GM06990 (cell line): ENCODE measurements at places on chromosomes 2 and 18.

- DNase-seq, result no peak
Measured at GRCh38 chr2:40004336-40004735, 225.3 kb upstream of the THUMPD2 start.

GRCh38 chr2:12448846-12449505 lies 267.8 kb upstream of the TRIB2 start:
- no peak for DNase-seq

- DNase-seq, result peak; percentile 73
Measured at GRCh38 chr18:58288921-58289797, 245.1 kb downstream of the NEDD4L start.

- peak; percentile 54 for DNase-seq
Measured at GRCh38 chr18:36499938-36500337, 202.4 kb downstream of the FHOD3 start.

DNA sequence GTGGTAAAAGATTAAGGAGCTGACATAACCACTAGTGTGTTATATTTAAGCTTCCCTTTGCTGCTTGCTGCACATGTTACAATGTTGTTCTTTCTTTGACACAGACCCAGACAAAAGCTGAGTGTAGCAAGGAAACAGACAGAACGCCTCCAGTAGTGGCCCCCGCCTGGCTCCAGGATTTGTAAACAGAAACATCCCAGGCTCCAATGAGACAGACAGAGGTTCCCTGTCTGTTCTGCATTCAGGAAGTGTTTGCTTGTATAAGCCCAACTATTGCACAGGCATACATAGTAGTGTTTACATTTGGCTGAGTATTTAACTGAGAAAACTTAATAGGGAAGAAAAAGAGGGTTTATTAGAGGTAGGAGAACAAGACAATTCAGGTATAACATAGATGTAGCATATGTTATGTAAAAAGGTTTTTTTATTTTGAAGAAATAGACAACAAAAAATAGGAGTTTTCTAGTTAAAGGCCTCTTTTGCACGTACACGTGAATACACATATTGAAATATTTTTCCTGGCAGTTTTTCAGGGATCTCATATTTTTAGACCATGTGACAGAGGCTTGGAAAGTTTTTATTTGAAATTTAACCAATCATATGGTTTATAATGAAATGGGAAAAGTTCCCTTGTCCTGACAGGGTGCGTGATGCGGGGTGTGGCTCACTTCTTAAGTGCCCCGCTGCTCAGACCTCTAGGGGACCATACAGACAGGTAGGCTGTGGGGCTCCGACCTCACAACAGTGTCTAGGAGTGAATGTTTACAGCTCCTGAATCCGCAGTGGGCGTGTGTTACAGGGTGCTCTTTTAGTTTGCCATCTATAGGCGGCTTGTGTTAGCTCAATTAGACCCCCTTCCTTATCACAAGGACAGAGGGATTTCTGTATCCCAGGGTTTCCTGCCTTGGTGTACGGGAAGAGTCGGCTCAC lies 118.4 kb downstream of the BMPR2 start:
- DNase-seq, result no peak

- no peak for DNase-seq
Measured at GRCh38 chr2:85131116-85131515, 2.1 kb upstream of the TCF7L1 start.

- no peak for DNase-seq
Measured at GRCh38 chr2:68295516-68295915, 24.2 kb downstream of the CNRIP1 start.

GRCh38 chr2:181352158-181352557 lies 105.0 kb upstream of the ITGA4 start:
- DNase-seq, result no peak

DNA sequence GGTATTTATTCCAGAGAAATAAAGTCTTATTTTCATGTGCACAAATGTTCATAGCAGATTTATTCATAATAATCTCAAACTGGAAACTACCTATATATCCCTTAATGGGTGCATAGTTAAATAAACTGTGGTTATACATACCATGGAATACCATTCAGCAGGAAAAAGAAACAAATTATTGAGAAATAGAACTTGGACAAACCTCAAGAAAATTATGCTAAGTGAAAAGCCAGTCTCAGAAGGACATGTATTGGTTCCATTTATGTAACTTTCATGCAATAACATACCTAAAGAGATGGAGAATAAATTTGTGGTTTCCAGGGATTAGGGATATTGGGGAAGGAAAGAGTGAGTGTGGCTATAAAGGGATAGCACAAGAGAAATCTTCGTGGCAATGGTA lies 452.6 kb downstream of the SETBP1 start:
- DNase-seq, result no peak

GRCh38 chr18:63255435-63255834 lies 64.1 kb downstream of the BCL2 start:
- no peak for DNase-seq

GRCh38 chr2:105803773-105804172 lies 59.1 kb downstream of the NCK2 start:
- no peak for DNase-seq

DNA sequence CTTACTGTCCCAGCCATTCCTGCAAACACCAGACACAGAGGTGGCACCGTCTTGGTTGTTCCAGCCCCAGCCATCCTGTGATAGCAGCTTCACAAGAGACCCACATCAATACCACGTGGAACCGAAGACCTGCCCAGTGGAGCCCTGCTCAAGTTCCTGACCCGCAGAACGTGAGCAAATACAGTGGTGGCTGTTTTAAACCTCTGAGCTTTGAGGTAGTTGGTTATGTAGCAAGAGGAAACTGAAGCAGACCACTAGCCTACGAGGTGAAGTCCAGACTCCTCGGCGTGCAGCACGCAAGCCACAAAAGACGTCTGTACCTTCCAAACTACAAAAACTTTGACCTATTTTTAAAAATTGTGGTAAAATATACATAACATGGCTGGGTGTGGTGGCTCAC lies 96.1 kb upstream of the ODC1 start:
- DNase-seq, result no peak

DNA sequence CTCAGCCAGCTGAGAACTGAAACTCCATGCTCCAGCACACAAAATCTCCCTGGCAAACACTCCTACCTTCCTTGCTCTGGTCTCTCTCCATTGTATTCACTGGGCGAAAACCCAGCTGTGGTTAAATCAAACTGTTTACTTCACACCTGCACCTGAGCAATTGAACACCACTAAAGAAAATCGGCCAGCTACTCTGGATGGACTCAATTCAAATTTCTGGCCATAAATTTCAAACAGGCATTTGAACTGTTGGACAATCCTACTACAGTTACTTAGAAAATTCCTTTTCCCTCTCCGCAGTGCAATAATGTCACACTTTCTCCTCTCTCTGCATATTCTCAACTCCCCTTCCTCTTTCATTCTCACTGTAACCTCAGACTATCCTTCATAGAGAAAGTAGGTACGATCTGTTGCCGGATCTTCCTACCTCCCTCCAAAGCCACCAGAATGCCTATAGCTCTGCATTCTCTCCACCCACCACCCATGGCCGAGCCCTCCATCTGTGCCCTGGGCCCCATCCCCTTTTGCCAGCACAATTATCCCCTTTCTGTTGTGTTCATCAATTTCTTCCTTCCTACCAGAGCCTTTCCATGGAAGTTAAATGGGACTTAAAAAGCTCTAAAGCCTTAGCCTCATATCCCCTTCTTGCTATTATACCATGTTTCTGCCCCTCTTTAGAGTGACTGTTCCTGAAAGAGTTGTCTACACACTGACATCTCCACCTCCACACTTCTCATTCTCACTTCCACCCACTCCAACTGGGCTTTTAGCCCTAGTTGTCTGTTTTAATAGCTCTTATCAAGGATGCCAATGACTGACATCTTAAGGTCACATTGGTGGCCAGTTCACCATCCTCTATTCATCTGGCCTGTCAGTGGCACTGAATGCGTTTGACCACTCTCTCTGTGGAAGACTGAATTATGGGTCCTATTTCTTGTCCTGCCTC lies 127.5 kb upstream of the SLC1A4 start:
- DNase-seq, result peak; percentile 49

- DNase-seq, result no peak
Measured at GRCh38 chr2:123906361-123906760, 118.7 kb upstream of the CNTNAP5 start.

DNA sequence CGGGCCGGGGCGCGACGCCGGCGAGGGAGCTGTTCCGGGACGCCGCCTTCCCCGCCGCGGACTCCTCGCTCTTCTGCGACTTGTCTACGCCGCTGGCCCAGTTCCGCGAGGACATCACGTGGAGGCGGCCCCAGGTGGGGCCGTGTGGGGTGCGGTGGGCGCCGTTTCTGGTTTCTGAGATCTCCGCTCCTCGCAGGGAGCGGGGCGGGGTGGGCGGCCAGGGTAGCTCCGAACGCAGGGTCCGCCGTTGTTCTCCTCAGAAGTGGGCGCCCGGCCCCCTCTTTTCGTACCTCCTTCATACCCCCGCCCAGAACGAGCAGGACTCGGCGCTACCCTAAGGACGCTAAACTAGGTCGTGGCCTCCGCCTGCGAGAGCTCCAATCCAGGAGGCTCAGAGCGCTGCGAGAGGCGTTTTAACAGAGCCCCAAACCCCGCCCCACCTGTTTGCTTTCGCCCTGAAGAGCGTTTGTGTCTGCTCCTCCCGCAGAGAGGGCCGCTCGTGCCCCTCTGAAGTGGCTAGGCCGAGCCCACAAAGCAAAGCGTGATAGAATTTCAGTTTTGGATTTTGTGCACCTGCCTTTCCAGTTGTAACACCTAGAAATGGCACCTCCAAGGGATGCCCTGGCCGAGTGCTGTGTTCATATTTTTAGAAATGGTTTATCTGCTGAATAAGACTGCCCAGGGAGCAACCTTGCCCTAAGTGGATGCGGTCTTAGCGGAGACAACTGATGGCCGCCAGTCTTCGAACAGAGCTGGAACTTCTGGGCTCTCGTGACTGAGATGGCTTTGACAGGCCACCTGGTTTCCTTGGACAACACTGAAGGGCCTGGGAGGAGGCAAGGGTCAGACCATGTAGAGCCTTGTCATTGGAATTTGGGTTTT lies 626 bp downstream of the CAPN10 start:
- no peak for DNase-seq

GRCh38 chr18:47882641-47883040 lies 47.8 kb downstream of the SMAD2 start:
- no peak for DNase-seq

DNA sequence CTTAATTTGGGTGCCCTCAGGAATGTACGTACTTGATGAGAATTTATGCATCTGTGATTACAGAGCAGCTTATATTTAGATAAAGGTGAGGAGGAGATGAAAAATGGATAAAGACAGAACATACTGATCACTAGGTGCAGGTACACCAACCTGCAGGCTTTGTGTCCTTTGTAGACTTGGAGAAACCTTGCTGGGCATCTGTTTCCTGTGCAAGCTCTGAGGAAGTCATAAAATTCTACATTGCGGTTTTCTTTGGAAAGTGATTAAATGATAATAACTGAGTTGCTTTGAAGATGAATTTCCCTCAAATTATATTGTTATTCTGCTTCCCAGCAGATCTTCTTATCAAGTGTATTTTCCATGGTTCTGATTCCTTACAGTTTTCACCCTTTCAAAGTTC lies 7.7 kb downstream of the RAB27B start:
- no peak for DNase-seq

- DNase-seq, result peak; percentile 10
Measured at GRCh38 chr2:226030788-226031646, 631.5 kb downstream of the NYAP2 start.

- no peak for DNase-seq
Measured at GRCh38 chr2:201642086-201642578, 1.2 kb downstream of the TMEM237 start.

GRCh38 chr2:181123798-181124231 lies 143.4 kb downstream of the UBE2E3 start:
- peak; percentile 73 for DNase-seq

GRCh38 chr2:231765496-231765929 lies 15.6 kb downstream of the PDE6D start:
- peak; percentile 21 for DNase-seq

GRCh38 chr2:240920783-240921231 lies 14.7 kb downstream of the CROCC2 start:
- DNase-seq, result no peak

- DNase-seq, result no peak
Measured at GRCh38 chr2:40108851-40109250, 329.8 kb upstream of the THUMPD2 start.

- DNase-seq, result no peak
Measured at GRCh38 chr2:105647731-105648130, 97.0 kb upstream of the NCK2 start.

- no peak for DNase-seq
Measured at GRCh38 chr2:12935796-12936195, 219.1 kb downstream of the TRIB2 start.

DNA sequence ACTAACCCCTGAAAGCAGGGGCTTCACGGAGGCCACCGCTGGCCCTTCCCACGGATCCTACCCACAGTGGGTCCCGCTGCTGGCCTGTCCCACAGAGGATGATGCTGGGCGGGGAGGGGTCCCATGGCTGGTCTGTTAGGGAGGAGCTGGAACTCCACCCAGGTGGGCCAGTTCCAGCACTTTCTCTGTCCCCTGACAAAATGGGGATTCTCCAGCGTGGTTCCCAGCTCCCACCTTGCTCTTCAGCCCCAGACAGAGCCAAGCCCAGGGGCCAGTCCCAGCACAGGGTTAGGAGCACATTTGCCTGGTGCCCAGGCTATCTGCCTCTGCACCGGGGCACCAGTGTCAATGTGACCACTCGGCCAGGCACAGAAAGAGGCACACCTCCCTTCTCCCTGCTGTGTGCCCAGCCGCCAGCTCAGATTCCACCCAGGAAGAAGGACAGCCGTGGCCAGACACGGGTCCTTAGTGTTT lies 50.0 kb downstream of the ANKMY1 start:
- no peak for DNase-seq

DNA sequence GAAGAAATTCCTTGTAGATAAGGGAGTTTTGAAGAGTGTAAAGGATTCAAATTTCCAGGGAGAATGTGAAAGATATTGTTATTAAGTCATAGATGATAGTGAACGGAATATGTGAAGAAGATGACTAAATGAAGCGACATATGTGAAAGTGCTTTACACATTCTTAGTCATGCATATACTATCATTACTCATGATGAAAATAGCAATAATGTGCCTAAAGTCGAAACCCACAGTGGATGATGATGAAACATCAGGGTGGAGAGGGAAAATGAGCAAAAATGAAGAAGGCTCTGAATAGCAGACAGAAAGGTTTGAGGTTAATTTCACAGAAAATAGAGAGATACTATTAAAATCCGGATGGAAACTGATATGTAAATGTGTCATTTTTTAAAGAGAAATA lies 1237.1 kb downstream of the LRP1B start:
- no peak for DNase-seq
